ENCODE measurements at places on chromosomes 4 and X.

DNA sequence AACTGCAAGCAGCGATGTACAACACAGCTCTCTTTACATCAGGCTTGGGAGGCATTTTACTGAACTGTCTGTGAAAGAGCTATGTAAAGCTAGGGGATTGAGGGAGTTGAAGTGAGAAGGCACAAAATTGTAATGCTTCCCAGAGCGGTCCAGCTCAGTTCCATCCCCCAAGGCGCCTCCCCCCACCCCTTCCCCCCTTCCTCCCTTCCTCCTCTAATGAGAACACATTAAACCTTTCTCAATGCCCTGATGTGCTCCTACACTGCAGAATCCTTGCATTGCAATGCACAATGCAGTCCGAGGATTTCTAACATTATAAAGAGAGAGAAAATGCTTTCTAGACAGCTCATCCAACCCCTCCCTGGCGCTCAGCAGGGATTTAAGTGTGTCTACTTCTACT is 73.9 kb downstream of the CXXC4 start:
- DNase-seq = no peak

GRCh38 chr4:167826281-167826680 is 266.1 kb upstream of the ANXA10 start:
- no peak for DNase-seq

- no peak for DNase-seq
These were observed 30.3 kb downstream of the AMMECR1 start for GRCh38 chrX:110287605-110288004.

DNA sequence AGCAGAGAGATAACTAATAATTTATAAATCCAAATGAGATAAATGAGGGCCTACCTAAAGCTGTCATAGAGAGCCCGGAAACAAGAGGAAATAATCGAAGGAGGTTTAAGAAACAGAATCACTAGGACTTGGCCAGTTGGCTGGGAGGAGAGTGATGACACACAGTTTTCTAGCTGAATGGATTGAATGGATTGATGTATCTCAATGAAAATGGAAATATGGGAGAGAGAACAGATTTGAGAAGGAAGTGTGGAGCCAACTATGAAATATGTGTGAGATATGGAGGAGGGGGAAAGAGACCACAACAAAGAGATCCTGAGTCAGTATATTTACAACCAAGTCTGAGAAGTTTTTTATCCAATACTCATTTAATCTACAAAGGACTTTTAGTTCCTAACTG is 35.7 kb upstream of the CXXC4 start:
- no peak for DNase-seq

GRCh38 chr4:110155654-110156053 is 42.8 kb downstream of the ELOVL6 start:
- no peak for DNase-seq

GRCh38 chrX:101368800-101369199 is 17.2 kb downstream of the BTK start:
- DNase-seq = no peak

DNA sequence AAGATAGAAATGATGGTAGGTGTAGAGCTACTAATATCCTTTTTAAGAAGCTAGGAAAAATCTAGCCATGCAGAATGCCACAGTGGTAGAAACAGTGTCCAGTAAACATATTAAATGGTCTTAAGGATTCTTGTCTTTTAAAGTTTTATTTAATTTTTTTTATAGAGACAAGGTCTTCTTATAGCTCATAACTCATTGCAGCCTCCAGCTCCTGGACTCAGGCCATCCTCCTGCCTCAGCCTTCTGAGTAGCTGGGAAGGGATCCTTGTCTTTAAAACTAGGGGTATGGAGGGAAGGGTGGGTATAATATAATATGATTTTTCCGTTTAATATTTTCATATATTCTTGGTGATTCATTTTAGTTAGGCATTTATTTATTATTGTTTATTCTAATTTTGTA is 3.8 kb downstream of the TMEM165 start:
- DNase-seq = no peak

DNA sequence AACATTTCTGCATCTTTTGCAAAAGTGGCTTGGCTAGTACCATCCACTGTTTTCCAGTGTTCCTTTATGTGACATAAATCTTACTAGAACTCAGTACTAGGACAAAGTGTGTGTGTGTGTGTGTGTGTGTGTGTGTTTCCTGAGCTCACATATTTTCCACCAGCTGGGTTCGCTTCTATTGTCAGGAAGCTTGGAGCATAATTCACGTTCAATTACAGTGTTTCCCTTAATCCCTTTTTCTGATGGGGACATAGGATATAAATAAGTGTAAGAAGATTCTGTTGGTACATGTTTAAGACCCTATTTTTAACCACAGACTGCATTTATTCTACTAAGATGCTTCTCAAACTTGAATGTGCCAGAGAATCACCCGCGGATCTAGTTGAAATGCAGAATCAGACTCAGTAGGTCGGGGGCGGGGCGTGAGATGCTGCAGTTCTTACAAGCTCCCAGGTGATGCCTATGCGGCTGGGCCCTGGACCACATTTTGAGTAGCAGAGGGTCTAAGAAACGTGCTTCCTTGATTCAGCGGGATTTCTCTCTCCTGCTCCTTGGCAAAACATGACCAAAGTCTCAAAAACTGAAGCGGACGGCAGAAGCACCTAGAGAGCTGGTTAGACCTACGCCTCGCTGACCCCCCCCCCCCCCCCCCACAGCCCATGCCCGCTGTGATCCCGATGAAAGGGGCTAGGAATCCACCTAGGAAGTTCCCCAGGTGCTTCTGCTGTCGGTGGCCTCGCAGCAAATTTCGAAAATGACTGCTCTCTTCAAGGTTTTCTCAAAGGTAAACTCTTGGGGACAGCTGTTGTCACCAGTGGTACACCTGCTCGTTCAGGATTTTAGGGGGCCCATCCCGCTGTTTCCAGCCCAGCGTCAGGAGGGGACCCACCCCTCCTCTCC is 797 bp downstream of the CD99L2 start:
- DNase-seq = no peak

DNA sequence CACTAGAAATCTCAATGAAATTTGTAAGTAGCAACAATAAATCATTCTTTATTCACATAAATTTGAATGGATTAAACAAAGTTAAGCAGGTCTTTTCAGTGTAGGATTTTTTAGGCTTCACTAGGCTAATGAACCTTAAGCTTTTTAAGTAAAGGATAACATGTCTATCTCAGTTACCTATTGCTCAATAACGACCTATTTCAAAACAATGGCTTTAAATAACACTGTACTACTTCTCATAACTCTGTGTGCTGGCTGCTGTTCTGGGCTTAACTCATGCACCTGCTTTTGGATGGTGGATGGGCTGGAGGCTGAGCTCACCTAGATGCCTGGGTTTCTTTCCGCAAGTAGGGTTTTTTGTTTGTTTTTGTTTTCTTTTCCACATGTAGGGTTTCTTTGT is 495.0 kb upstream of the SLIT2 start:
- no peak for DNase-seq

- DNase-seq = no peak
These were observed 47.5 kb upstream of the EIF1AX start for GRCh38 chrX:20189171-20189570.

DNA sequence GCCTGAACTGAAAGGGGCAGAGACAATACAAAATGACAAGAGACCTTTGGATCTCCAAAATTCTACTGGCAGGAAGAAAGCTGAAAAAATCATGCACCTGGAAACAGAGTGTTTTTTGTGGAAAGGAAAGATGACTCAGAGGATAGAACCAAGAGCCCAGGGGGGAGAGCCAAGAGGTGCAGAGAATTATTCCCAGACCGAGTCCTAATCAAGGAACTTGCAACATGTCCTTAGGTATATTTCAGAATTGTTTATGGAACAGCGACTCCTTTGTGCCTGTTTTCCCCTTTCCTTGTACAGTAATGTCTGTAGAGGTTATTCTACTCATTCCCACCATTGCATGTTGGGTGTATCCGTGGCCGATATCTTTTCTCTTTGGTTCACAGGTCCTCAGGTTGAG is 71.7 kb downstream of the YIPF6 start:
- no peak for DNase-seq
